Stimulated activated CD4-positive, alpha-beta T cell treated with anti-CD3 and anti-CD28 coated beads, Interleukin-12 subunit alpha, Interleukin-12 subunit beta, amount 100 ng/mL, for 24 hours (primary cell): ENCODE measurements at places on chromosomes 6 and 20.

GRCh38 chr6:56526860-56527544 is 115.7 kb downstream of the DST start:
- no peak for DNase-seq

DNA sequence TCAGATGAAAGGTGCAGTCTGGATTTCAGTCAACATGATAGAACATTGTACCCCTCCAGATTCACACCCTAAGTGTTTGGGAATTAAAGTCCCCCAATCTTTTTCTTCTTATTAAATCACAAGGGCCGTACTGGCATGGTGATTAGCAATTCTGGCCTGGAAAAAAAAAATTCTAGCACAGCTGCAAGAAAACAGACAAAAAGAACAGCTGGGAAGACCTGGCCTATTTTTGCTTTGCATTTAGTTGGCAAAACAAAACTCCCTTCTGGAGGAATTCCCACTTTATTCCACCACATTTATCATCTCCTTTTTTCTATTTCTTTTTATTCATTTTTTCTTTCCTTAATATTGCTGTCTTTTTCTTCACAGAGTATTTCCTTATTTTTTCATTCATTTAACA is 39.8 kb upstream of the AKAP12 start:
- DNase-seq, result no peak

DNA sequence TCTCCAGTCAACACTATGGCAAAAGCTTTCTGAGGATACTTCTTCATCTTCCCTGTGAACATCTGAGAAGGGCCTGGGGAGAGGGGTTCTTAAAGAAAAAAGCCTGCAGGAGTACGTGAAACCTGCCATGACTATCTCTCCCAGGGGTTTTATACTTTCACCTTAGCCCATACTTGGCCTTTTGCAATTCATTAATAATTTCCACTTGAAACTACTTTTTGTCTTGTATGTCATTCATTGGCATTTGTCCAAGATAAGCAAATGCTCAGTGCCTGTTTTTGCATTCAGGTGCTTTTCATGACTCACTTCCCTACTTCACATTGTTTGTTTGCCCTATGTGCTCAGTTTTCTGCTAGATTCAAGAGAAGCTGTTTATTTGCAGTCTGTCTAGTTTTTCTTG is 580.3 kb upstream of the GJE1 start:
- no peak for DNase-seq

- DNase-seq, result no peak
Measured at GRCh38 chr20:50528804-50529351, 18.7 kb downstream of the PTPN1 start.

GRCh38 chr6:155267411-155267810 is 3.6 kb downstream of the CLDN20 start:
- no peak for DNase-seq

DNA sequence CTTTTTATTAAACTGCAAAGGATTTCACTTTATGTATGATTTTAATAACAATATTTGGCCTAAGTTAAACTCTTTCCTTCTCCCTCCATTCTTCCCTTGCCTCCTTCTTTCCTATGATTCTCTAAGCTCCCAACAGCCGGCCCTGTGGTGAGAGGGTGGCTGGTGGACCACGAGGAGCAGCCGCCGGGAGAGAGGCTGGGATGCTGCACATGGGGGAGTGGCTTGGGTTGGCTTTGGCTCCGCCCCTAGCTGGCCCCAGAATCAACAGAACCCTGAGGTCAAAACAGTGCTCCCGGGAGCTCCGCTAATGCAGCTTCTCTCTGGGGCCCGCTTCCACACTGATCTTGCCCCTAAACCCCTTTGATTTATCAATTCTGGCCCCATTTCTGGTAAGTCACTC is 389.8 kb upstream of the AGPAT4 start:
- no peak for DNase-seq

GRCh38 chr6:166473886-166474571 is 91.3 kb upstream of the MPC1 start:
- no peak for DNase-seq
